Parietal lobe (tissue), 2 donors: ENCODE measurements at places on chromosomes 6 and 20. TPM values are rescaled to one million over a fixed set of nuclear protein-coding genes. Genes with fewer than 3 reads are reported as not detected.

Gene CHD6
- total RNA-seq = 105 TPM

Gene CYP39A1
- 3.1 TPM for total RNA-seq

Gene MEP1A
- total RNA-seq = not detected

Gene FAM209B
- not detected for total RNA-seq

Gene ZSCAN26
- total RNA-seq = 45.4 TPM

Gene GDAP1L1
- 121 TPM for total RNA-seq

Gene PRDM13
- total RNA-seq = not detected

Gene MAP7
- total RNA-seq = 9.4 TPM

Gene EYA2
- total RNA-seq = 0.94 TPM

Gene BFSP1
- total RNA-seq = 0.31 TPM

Gene ZC2HC1B
- not detected for total RNA-seq

Gene CCN6
- total RNA-seq = not detected

Gene WFDC10B
- not detected for total RNA-seq

Gene BMP7
- total RNA-seq = 16.9 TPM

Gene PRSS16
- total RNA-seq = 0.31 TPM

Gene MCHR2
- total RNA-seq = 8.5 TPM

Gene BCAS4
- 12.5 TPM for total RNA-seq

Gene KCNK5
- total RNA-seq = not detected

Gene EMILIN3
- 3.1 TPM for total RNA-seq

Gene APCDD1L
- not detected for total RNA-seq

Gene MRPS18B
- total RNA-seq = 28.2 TPM

Gene PRPH2
- 5.3 TPM for total RNA-seq

Gene NAPB
- total RNA-seq = 78.3 TPM

Gene TNF
- total RNA-seq = not detected

Gene DOK5
- 259 TPM for total RNA-seq

Gene DST
- total RNA-seq = 609 TPM

Gene AFDN
- 607 TPM for total RNA-seq

Gene MAS1
- 0.31 TPM for total RNA-seq

Gene SLC12A5
- total RNA-seq = 33.8 TPM

Gene OARD1
- 18.2 TPM for total RNA-seq

Gene PGC
- total RNA-seq = not detected

Gene SAPCD1
- 1.3 TPM for total RNA-seq
